ENCODE measurements at places on chromosomes 1 and 21.

GRCh38 chr1:101237229-101237837 is 514 bp downstream of the S1PR1 start:
- DNase-seq, result peak; percentile 55

- DNase-seq, result no peak
These were observed 37.4 kb downstream of the RAB3B start for GRCh38 chr1:51953079-51953478.

GRCh38 chr1:213008564-213008963 is 7.1 kb downstream of the ANGEL2 start:
- DNase-seq, result peak; percentile 58

- no peak for DNase-seq
These were observed 29.9 kb upstream of the C1orf21 start for GRCh38 chr1:184356891-184357290.

DNA sequence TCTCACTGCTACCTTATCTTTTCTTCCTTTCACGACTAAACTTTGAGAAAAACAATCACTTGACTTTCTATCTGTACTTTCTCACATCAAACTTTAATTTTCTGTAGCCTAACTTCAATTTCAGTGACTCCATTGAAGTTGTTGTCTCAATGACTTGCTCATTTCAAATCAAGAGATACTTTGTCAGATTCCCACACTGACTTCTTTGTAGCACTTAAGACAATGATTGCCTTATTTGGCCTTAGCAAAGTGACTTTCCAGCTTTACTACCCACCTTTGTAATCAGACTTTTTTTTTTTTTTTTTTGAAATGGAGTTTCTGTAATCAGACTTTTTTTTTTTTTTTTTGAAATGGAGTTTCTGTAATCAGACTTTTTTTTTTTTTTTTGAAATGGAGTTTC is 37.0 kb downstream of the AGO4 start:
- DNase-seq, result no peak

- no peak for DNase-seq
These were observed 264.6 kb downstream of the BARHL2 start for GRCh38 chr1:90452491-90452890.

DNA sequence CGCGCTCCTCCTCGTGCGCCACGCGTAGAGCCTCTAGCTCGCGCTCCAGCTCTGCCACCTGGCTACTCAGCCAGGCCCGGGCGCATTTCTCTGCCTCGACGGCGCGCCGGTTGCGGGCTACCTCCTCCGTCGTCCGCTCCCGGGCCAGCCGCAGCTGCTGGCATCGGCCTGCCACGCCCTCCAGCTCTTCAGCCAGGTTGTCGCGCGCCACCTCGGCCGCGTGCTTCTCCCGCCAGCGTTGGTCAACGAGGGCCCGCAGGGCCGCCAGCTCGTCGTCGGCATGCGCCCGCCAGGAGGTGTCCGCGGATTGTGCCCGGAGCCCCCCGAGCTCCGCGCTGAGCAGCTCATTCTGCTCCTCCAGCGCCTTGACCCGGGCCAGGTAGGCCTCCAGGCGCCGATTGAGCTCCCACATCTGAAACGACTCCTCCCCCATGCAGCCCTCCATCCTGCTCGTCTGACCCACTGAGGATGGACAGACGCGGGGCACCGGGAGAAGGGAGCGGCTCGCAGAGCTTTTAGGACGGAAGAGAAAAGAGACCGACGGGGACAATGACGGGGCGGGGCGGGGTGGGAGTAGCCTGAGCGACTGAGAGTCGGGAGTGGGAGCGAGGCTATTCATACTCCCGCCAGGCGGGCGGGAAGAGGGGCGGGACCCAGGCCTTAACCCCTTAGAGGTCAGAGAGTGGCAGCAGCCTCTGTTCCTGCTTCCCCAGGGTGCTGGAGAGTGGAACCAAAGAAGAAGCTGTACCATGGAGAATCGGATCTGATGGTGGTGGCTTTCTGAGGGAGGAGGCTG is at the start of gene NES:
Gene NES, minus strand, starts transcription at position 588 of the 796 bp plus-strand sequence. Its CDS starts 143 bp downstream, at position 445.
- no peak for DNase-seq

DNA sequence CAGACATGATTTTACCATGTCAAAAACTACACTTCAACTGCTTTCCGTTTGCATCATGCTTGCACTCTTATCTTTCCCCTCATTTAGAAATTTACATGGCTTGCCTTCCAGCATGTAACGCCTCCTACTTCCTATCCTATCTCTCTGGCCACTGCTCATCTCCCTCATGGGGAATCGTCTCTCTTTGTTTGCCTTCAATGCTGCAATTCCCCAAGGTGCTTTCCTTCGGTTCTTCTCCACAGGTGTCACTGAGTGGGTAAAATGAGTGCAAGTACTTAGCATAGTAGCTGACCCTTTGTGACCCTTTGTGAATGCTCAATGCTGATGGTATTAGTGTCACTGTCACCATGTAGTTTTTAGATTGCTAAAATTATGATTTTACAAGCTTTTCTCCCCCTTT is 63.1 kb downstream of the APP start:
- DNase-seq, result no peak

- DNase-seq, result no peak
These were observed 8.0 kb downstream of the NDUFS5 start for GRCh38 chr1:39034114-39034654.

GRCh38 chr21:15445327-15445726 is 284.5 kb upstream of the USP25 start:
- DNase-seq, result peak; percentile 29

DNA sequence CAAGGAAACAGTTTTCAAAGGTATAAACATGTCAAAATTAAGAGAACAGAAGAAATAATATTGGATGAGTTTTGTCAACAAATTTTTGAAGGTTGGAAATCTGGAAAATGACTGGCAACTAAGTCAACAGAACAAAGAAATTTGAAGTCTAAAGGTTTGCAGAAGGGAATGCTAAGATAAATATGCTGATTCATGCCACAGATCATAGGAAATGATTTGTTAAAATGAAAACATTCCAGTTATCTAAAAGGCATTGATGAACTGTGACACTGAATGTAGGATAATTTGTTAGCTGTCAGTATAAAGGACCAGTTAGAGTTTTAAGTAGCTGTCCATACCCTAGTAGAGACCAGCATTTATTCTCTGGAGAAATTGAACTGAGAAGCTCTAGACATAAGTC is 157.9 kb upstream of the CHRM3 start:
- no peak for DNase-seq

GRCh38 chr1:8496473-8496872 is 178.6 kb downstream of the SLC45A1 start:
- no peak for DNase-seq

- DNase-seq, result peak; percentile 68
These were observed 89.7 kb downstream of the DMRTA2 start for GRCh38 chr1:50333595-50333974.

GRCh38 chr1:938088-938683 is 14.5 kb downstream of the SAMD11 start:
- peak; percentile 63 for DNase-seq

DNA sequence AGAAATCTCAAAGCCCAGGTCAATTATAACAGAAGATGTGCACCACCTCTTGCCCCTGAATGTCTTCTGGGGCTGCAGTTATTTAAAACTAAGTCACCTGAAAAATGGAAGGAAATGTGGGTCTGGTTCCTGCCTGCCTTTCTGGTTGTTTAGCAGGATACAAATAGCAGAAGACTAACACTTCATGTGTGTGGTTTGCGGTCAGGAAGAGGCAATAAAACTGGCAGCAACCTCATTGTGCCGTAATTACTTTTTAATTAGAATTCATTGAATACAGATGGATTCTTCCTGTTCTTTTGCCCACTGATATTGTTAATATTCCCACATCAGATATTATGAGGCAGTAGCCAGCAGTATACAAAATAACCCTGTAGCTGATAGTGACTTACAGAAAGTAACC is 345.7 kb downstream of the ZNF326 start:
- DNase-seq, result peak; percentile 51

- no peak for DNase-seq
These were observed 238.0 kb downstream of the TM2D1 start for GRCh38 chr1:61486783-61487536.

GRCh38 chr1:84653130-84653677 is 37.1 kb downstream of the SSX2IP start:
- DNase-seq, result peak; percentile 34

- DNase-seq, result no peak
These were observed 32.3 kb upstream of the NHLH2 start for GRCh38 chr1:115873184-115873583.

DNA sequence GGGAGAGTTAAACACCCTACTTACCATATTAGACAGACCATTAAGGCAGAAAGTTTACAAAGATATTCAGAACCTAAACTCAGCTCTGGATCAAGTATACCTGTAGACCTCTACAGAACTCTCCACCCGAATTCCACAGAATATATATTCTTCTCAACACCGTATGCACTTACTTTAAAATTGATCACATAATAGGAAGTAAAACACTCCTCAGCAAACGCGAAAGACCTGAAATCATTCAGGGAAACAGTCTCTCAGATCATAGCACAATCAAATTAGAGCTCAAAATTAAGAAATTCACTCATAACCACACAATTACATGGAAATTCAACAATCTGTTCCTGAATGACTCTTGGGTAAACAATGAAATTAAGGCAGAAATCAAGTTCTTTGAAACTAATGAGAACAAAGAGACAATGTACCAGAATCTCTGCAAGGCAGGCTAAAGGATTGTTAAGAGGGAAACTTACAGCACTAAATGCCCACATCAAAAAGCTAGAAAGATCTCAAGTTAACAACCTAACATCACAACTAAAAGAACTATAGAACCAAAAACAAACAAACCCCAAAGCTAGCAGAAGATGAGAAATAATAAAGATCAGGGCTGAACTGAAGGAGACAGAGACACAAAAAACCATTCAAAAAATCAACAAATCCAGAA is 19.1 kb downstream of the CD84 start:
- DNase-seq, result no peak

DNA sequence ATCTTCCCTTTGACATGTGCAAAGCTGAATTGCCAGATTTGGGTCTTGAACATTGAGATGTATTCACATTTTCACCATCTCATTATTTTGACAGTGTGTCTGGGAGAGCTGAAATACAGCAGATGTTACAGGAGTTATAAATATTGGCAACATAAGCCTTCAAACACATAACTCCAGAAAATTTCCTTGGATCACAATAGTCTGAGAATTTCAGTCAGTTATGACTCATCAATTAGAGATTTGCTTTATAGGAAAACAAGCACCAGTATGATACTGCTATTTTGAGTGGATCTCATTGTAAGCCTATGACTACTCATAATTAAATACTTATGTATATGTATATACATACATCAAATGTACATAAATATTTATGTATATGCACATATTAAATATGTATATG is 1171.8 kb downstream of the AMY1C start:
- DNase-seq, result no peak

GRCh38 chr1:218778257-218779126 is 395.2 kb upstream of the LYPLAL1 start:
- no peak for DNase-seq
